ENCODE measurements at places on chromosomes 1 and 21.

- peak; percentile 18 for DNase-seq
Measured at GRCh38 chr1:108703939-108704338, 8.8 kb upstream of the FNDC7 start.

DNA sequence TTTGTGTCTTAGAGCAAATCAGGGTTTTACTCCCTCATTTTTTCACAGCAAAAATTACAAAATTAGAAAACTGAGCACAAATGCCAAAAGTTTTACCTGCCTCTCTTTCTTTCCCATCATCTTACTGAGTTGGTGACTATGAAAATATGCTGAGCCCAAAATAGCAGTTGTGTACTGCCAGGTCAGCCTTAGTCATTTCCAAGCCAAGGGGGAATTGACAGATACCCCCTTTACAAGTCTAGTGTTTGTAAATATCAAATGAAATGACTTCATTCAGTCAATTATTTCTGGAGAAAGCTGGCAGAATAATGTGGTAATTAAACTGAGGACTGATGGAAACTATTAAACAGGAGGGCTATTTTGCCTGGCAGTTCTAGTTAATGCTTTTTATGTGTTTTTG is 11.4 kb upstream of the GORAB start:
- no peak for DNase-seq

DNA sequence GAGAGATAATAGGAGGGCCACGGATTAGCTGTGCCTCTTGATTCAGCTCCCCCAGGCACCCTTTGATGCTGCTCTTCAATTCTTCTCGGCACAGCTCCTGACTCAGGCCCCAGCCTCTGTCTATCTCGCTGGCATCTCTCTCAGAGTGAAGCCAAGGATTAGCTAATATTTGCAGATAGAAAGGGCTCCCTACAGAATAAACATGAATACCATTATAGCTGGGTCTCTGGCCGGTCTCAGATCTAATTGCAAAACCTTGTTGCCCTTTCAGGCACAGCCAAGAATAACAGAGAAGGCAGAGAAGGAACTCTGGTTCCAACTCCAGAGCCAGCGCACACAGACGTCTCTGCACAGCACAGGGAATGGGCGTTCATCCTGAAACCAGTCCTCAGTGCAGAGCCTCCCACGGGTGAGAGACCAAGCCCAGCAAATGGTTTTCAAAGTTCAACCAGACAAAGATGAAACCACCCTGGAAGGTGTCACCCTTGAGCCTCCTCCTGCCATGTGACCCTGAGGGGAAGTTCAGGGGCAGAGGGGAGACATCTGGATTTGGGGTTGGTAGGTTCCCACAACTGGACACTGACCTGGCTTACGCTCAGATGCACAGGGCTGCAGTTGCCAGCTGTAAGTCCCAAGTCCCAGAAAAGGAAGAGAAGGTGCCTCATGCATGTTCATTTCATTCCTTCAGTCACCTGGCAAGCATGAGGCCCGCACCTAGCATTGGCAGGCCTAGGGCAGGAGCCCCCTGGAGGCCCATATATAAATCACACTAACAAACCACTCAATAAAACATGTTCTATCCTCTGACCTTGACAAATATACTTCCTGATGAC is 394.0 kb downstream of the NPHP4 start:
- no peak for DNase-seq

- DNase-seq: no peak
Measured at GRCh38 chr1:4741876-4742423, 87.5 kb downstream of the AJAP1 start.

DNA sequence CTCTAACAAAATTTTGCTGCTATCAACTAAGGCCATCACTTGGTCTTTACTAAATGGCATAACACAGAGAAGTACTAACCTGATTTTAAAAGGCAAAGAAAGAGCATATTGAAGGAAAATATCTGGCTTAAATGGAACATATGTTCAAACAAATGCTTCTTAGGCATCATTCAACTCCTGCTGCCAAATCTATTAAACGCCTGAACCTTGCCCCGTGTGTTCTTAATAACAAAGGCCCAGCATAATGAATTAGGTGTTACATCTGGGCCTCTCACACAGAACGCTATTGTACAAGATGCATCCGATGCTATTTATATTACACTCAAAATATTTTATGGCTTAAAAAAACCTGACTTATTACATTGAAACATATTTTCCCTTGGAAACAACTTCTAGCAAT is 48.4 kb downstream of the B3GALNT2 start:
- DNase-seq: no peak

DNA sequence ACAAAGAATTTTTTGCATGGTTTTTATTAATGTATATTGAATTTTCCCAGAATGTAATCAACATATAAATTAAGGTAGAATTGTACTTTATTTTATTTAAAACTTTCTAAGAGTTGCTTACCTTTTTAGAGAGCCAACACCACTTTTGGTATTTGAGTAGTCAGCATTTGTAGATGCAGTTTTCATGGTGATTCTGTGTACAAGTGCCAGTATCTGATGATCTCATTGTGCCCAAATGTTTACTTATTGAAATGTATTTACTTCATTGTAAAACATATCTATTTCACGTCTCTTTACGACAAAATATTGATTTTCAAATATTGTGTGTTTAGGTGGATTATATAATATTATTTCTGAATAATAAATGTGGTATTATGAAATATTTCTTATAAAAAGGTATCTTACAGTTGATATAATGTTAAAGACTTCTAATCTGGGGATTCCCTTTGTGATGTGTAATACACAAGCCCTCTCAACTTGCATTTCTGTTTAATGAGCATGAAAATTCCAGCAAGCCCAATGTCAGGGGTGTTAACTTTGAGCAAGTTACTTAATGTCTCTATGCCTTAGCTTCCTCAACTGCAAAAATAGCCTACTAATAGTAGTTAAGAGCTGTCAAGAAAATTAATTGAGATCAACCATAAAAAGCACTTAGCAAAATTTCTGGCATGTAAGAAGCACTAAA is 141.8 kb upstream of the ZNF648 start:
- DNase-seq: no peak

GRCh38 chr1:223836586-223836985 is 9.2 kb downstream of the TP53BP2 start:
- DNase-seq: no peak

- no peak for DNase-seq
Measured at GRCh38 chr21:17900990-17901385, 81.8 kb upstream of the C21orf91 start.

GRCh38 chr1:89190017-89190416 is 8.7 kb downstream of the GBP4 start:
- no peak for DNase-seq

GRCh38 chr1:61455400-61455799 is 269.5 kb downstream of the TM2D1 start:
- no peak for DNase-seq

DNA sequence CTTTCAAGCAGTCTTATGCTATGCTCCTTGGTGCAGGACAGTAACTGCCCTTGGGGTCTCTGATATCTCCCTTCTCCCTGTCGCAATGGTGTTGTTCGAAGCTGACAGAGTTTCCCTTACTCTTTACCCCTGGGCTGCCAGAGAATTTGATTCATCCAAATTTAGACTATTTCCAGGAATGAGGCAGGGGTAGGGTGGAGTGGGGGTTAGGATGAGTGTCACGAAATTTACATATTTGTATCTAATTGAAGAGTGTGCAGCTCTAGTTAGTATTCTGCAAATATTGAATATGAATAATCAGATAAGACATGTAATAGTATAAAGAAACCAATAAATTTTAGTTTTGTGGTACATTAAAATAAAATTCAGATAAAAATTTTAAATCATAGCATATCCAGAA is 140.0 kb upstream of the LMO4 start:
- no peak for DNase-seq

DNA sequence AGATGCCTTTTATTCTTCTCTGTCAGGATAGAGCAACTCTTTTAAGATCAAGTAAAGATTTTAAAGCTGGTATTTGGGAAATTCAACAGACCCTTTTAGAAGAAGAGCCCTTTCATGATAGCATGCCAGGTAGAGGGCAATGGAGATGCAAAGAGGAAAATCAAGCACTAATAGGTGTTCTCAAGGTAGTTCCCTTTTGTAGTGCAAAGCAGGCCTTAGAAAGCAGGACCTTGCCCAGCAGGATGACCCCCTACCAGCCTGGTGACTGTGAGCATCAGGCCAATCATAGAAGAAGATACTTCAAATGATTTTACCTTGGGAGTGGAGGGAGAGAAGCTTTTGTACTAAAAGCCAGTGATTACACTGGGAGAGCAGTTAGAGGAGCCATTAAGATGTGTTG is 381.4 kb upstream of the ZRANB2 start:
- no peak for DNase-seq

GRCh38 chr1:31650161-31651088 is 5.7 kb upstream of the PEF1 start:
- DNase-seq: no peak

- no peak for DNase-seq
Measured at GRCh38 chr21:31644643-31645042, 14.8 kb upstream of the SOD1 start.

- DNase-seq: no peak
Measured at GRCh38 chr1:24849672-24850295, 80.3 kb downstream of the RUNX3 start.

DNA sequence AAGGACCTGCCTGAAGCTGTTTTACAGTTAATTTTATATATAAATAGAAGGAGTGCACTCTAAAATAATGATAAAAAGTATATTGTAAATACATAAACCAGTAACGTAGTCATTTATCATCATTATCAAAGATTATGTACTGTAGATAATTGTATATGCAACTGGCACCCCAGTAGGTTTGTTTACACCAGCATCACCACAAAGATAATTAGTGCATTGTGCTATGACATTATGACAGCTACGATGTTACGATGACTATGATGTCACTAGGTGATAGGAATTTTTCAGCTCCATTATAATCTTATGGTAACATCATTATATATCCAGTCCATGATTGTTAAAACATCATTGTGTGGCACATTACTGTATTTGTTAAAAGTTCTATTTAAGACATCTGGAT is 185.2 kb downstream of the LBR start:
- no peak for DNase-seq

- DNase-seq: no peak
Measured at GRCh38 chr1:48619539-48619938, 147.5 kb upstream of the SPATA6 start.

- DNase-seq: no peak
Measured at GRCh38 chr1:31374511-31375196, 1.8 kb upstream of the FABP3 start.

DNA sequence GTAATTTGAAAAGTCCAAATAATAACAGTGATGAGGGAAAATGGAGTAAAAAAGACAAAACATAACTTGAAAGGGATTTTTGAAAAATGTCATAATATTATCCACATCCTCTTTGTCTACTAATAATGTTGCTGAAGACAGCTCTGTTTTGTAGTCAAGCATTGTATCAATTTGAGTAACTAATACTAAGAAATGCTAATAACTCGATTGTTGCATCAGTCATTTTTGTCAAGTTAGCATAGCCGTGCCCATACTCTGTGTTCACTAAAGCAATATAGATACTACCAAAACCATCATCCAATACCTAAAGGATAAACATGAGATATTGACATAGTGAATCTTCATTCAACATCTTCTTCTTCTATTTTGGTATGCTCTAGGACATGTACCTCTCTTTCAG is 17.3 kb downstream of the PDC start:
- no peak for DNase-seq

DNA sequence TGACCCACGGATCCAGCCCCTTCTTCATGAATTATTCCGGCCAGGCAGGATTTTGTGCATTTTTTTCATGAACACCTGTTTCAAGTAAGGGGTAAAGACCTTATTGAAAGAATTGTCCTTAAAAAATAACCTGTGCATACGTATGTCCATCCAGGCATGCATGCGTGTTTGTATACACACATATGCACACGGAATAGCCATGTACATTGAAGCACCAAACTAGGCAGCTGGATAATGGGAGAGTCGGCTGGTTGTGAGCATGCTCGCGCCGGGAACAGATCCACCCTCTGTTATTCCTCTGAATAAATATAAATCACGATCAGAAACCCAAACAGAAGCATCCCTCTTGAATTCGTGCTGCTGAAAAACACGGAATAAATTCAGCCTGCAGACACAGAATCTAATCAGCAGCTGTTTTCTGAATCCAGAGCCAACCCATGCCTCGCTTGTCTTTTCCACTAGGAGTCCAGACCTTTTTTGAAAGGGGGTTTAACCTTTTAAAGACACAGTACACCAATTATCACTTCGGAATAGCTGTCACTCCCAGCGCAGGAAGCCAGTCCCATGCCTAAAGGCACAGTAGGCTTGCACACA is at the start of gene HIVEP3:
TSS of gene HIVEP3 (minus strand) at position 473 of the 594 bp plus-strand sequence.
- DNase-seq: no peak

- no peak for DNase-seq
Measured at GRCh38 chr1:147612366-147612765, 58.0 kb downstream of the ACP6 start.

- DNase-seq: no peak
Measured at GRCh38 chr1:71640998-71641397, 560.2 kb upstream of the ZRANB2 start.

GRCh38 chr1:9340172-9340854 is 47.6 kb downstream of the SPSB1 start:
- DNase-seq: no peak

- DNase-seq: no peak
Measured at GRCh38 chr1:110005971-110006370, 21.4 kb downstream of the AHCYL1 start.

DNA sequence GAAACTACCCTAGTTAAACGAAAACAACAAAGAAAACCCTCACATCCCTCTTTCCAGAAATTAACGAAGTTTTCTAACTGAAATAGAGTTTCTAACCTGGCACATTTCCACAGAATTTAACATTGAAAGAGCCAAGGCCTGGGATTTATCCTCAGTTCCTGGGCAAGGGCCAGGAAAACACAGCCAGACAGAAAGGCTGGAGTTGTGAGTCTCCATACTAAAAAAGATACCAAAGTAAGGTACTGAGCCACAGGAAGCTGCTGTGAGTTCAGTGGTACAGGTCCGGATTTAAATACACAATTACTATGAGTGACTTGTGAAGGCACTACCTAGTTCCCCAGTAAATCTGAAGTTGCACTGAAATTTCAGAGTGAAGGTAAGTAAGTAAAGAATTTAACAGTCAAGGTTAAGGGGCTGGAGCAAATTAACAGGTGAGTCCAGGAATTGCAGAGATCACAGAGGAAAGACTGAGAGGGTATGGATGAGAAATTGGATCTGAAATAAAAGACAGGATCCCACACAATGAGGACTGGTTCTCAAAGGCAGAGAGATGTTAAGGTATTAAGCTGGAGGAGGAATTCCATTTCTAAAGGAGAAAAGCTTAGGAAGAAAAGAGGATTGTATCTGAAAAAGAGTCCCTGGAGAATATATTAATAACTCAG is 905 bp downstream of the LIX1L start:
- DNase-seq: no peak

GRCh38 chr1:23964235-23964668 is 4.6 kb downstream of the PNRC2 start:
- DNase-seq: no peak

DNA sequence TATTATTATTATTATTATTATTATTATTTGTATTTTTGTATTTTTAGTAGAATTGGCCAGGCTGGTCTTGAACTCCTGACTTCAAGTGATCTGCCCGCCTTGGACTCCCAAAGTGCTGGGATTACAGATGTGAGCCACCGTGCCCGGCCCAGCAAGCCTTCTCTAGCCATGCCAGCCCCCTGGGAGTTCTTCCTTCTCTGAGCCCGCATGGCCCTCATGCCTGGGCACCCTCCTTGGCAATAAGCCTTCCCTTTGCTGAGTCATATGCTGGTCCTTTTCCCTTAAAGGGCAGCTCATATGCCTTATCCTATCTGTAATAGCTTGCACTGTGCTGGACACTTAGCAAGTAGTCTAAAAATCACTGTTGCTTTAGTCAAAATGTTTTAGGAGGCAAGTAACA is 8.5 kb upstream of the NBL1 start:
- DNase-seq: no peak

Data from T-helper 22 cell (primary cell).